ENCODE measurements at places on chromosomes 6 and 20.

- DNase-seq, result no peak
Observed at GRCh38 chr20:54154439-54154838, 19.3 kb downstream of the CYP24A1 start.

- no peak for DNase-seq
Observed at GRCh38 chr6:154506582-154506981, 3.9 kb downstream of the CNKSR3 start.

DNA sequence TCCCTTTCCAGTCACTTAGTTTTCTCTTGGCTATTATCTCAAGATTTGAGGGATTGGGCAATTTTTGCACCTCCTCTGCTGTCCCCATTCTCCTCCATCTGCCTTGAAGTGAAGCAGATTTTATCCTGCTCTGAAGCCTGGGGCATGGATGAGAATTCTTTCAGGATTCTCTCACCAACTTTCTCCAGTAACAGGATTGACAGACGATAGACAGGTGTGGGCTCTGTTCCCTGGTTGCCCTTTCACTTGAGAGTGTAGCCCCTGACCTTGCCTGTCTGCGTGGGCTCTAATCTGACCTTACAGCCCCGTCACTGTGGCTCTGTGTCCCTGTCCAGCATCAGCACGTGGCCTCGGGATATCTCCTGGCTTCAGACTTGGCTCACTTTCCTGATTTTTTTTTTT lies 27.1 kb downstream of the CDYL start:
- DNase-seq, result no peak

DNA sequence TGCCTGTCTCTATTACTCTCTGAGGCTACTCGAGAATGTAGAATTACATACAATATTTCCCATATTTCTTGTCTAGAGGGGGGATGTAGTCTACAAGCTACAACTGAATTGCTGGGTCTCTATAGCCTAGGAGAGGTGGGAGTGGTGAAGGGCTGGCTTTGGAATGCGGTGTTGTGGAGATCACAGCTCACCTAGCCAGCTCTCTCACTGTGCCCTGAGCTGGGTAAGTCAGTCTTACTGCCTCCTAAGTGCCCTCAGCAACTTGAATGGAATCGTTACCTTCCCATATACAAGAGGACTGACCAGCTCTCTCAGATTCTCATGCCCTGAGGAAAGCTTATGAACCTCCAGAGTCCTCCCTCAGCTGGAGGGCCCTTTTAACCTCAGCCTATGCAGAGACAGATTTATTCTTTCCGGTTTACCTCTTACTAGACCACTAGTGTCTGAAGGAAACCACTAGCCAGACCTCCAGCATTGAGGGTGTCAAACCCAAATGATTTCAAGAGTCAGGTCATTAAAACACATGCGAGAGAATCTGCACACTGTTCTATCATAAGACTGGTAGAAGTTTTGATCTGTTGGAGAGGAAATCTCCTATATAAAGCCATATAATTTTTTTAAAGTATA lies 20.6 kb downstream of the VIP start:
- DNase-seq, result no peak

- no peak for DNase-seq
Observed at GRCh38 chr6:134005800-134006199, 46.6 kb downstream of the SLC2A12 start.

DNA sequence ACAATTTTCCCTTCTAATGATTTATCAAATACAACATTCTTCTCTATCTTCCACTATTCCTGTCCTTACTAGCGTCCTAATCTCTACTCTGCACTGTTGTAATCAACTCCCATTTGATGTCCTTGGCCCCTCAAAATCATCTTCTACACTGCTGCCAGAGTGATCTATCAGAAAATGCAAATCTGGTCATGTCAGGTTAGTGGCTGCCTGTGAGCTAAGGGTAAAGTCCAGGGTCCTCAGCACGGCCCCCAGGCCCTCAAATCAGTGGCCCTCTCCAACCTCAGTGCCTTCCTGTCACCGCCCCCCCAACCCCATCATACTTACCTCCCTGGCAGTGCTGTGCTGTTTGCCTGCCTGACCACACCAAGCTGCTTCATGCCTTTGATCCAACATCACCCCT lies 3.8 kb downstream of the LYRM4 start:
- DNase-seq, result no peak

DNA sequence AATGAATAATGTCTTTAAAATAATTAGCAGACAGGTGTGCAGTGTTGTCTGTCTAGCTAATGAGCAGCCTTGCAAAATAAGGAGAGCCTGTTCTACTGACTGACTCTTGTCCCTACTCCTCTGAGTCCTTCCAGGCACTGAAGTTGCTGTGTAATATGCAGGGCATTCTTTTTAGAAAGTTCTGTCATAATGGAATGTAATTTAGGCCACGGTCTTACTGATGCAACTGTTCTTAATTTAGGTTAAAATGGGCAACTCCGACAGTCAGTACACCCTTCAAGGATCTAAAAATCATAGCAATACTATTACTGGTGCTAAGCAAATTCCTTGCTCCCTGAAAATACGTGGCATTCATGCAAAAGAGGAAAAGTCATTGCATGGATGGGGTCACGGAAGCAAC lies 133.9 kb downstream of the TIAM2 start:
- no peak for DNase-seq

DNA sequence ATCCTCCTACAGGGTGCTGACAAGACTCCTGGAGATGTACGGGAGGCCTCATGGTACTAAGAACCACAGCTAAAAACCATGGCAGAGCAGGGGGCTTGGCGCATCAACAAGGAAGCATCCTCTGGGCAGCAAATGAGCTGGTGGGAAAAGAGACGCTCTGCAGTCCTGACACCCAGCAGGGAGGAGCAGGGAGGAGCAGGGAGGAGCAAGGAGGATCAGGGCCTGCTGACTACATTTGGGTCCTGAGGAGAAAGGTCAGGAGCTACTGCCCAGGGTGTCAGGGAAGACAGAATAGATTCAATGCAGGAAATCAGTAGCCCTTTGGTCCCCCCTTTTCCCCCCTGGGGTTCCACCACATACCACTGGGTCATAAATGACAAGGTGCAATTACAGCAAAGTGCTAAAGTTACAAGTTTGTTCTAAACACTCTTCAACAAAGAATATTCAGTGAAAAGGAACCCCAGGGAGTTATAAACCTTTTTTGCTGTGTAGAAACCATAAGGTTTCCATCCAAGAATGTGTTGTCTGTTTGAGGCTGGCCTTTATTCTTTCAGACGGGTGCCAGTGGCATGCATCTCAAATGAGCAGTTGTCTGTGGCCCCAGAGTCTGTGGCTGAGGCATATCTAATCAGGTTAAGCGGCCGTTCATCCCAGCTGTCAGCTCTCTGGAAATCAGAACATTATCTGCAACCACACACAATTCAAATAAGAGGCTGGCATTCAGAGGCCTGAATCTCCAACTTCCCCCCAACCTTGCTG lies 325.0 kb downstream of the CDC5L start:
- no peak for DNase-seq

GRCh38 chr20:25177890-25178321 lies 17.6 kb upstream of the ENTPD6 start:
- DNase-seq, result peak; percentile 53

GRCh38 chr6:125262016-125263013 lies 39.5 kb downstream of the HDDC2 start:
- DNase-seq, result no peak

GRCh38 chr6:140208286-140208685 lies 833.8 kb upstream of the CITED2 start:
- peak; percentile 51 for DNase-seq

GRCh38 chr6:7615611-7616383 lies 25.8 kb downstream of the SNRNP48 start:
- DNase-seq, result no peak

DNA sequence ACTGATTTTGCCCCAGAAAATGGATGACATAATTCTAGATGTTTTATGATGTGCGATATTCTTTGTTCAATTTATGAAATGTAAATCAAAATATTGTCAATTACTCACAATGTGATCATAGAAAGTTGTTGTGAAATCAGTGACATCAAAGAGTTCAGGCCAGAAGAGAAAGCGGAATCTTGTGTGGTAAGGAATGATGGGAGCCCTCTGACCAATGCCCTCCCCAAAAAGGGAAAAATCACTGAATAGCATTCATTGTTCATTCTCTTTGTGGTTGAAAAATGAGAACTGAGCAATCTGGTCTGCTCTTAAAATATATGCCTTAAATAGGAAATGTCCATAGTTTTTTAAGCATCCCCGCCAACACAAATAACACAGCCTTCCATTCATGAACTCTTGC lies 247.1 kb upstream of the GRIK2 start:
- no peak for DNase-seq

GRCh38 chr6:14882394-14883026 lies 363.4 kb upstream of the JARID2 start:
- no peak for DNase-seq

DNA sequence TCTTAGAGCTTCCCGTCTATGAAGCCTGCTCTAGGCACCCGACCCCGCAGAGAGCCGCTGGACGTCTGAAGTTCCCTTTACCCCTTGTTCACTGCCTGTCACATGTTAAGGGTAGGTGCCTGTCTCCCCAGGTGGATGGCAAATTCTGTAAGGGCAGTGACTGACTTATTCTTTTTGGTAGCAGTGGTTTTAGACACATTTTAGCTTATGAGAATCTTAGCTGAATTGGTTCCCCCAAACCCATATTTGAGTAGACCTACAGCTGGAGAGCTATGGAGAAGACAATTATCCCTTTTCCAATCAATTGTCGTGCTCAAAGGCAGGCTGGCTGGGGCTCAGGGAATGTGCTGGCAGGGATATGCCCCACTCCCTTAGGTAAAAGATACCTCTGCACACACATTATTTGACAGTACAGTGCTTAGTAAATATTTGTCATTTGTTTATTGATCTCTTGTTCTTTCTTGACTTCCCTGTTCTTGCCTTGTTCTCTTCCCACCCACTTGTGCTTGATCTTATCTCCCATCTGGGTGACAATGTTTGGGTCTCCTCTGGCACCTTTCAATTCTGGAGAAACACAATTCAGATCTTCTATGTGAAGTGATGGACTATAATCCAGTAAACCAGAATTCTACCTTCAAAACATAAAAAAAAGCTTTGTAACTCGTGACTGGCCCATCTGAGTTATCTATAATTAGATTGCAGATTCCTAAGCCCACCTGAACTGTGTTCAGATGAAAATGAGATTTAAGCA lies 114.3 kb upstream of the SLC2A12 start:
- DNase-seq, result no peak

GRCh38 chr6:3195695-3196497 lies 31.6 kb downstream of the TUBB2B start:
- no peak for DNase-seq

GRCh38 chr6:127966616-127967015 lies 65.8 kb upstream of the THEMIS start:
- no peak for DNase-seq

GRCh38 chr6:89834884-89835792 lies 5.5 kb downstream of the CASP8AP2 start:
- DNase-seq, result no peak

DNA sequence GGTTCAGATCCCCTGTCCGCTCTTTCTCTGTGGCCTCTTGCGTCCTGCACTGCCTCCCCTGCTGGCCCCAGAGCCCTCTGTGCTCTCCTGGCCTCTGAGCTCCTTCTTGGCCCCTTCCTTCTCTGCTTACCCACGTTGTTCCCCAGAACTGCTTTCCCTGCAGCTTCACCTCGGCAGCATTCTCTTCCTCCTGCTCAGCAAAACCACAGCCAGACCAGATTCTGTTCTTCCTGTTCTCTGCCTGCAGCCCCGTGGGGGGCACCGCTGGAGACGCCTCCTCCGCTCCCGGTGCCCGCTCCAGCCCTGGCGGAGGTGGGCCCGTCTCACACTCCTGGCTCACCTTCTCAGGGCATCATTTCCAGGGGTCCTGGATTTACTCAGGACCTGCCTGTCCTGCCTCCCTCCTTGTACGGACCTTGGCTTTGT lies 59.7 kb downstream of the TCP11 start:
- DNase-seq, result no peak

DNA sequence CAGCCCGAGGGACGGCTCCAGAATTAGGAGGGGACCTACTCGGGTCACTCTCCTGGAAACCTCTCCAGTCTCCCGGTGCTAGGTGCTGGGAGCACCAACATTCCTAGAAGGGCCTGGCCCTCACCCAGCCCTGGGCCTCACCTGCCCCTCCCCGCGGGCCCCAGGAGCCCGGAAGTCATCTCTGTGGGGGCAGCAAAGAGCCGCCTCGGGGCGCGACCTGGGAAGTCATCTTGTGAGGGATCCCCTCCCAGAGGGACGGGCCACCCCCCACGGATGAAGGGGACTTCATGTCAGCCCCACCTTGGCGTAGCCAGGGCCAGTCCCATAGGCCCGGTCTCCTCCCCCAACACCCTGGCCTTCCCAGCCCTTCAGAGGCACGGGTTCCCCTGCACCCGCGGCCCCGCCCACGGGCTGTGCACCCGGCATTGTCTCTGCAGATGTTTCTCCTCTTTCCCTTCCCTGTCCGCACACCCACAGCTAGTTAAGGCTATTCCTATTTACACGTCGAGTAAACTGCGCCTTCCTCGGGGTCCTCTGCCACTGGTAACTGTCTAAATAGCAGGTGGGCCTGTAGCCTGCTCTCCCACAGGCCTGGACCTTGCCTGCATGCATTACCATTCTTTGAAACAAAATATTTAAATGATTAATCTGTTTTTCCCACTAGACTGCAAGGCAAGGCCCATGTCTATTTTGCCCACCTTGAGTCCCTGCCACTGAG lies 896 bp upstream of the RNASET2 start:
- no peak for DNase-seq

- DNase-seq, result no peak
Observed at GRCh38 chr6:125086716-125087115, 66.9 kb upstream of the TPD52L1 start.

DNA sequence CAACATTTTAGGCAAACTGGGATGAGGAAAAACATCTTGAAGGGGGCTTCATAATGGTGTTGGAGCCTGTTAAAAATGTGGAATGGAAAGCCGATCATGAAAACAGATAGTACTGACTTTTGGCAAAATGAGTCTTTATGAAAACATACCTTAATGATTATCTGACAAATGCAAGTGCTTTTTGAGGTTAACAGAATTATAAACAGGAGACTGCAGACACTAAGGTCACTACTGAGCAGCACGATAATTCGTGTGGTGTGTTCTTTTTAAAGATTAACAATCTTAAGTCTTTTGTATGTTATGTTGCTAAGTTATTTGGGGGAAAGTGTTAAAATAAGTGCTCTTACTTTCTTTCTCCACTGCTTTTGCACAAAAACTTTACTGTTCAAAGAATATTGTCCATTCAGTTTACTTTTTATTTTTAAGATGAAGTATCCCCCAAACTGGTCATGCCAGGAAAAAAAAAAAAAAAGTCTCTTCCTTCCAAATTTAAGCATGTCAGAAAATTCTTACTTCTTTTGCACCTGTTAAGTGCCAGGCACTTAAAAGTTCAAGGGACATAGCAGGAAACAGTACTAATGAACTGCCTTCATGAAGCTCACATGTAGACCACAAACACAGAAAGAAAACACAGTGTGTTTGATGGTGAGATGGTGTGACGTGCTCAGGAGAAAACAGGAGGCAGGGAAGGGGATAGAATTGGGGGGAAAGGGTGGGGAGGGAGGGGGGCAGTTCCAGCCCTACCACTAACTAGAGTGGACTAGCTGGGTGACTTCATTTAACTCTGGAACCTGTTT lies 73.2 kb downstream of the CDYL start:
- DNase-seq, result no peak

DNA sequence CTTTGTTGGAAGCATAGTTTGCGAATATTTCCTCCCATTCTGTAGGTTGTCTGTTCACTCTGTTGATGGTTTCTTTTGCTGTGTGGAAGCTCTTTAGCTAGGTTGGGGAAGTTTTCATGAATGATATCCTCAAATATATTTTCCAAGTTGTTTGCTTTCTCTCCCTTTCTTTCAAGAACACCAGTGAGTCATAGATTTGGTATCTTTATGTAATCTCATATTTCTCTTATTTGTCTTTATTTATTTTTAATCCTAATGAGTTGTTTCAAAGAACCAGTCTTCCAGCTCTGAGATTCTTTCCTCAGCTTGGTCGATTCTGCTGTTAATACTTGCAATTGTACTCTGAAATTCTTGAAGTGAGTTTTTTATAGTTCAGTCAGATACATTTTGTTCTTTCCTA lies 628.0 kb upstream of the ID4 start:
- no peak for DNase-seq

Data from NCI-H2081 treated with DMSO at 0.1 percent for 48 hours (cell line).